C1 segment of cervical spinal cord (tissue), 14 donors: ENCODE measurements at places on chromosomes 4 and X.

DNA sequence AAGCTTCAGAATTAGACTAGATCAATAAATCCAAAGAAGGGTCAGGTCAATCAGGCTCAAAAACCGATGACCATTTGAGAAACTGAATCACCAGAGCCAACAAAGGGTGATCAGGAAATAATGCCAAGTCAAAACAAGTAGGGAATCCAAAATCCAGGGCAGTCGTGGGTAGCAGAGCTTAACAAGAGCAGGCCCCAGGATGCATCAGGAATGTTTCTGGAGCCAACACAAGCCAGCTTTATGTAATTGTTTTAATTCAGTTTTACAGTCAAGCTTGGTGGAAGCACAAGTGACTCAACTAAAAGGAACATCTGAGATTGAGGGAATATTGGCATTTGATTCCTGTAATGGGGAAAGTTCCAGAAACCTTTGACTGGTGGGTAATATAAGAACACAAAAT is 237.9 kb upstream of the EDA2R start:
- DNase-seq: no peak

DNA sequence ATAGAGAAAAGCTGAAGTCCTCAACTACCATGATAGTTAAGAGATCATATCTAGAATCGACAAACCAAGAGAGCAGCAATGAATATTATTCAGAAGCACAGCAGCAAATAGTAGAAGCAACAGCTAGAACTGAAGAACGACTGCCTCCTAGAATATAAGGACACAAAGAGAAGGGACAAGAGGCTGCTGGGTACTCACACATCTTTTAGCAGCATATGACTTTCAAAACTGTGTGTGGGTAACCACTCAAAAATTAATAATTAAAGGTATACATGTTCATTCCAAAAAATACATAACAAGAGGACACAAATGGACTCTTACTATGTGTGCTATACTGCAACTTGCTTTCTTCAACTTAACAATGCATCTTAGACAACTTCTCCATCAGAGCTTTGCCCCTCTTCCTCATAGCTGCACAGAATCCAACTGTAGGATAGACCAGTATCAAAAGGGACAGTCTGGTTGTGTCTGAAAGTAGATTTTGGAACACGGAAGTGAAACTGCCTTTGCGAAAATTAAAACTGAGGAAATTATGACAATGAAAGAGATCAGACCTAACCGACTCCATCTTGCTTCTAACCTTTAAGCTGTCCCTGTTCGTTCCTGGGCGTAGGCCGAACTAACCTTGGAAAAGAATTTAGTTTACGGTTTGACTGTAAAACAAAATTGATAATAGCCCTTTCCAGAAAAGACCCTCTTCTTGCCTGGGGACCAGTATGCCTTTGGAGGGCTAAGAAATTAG is 125.7 kb downstream of the SH3KBP1 start:
- no peak for DNase-seq

DNA sequence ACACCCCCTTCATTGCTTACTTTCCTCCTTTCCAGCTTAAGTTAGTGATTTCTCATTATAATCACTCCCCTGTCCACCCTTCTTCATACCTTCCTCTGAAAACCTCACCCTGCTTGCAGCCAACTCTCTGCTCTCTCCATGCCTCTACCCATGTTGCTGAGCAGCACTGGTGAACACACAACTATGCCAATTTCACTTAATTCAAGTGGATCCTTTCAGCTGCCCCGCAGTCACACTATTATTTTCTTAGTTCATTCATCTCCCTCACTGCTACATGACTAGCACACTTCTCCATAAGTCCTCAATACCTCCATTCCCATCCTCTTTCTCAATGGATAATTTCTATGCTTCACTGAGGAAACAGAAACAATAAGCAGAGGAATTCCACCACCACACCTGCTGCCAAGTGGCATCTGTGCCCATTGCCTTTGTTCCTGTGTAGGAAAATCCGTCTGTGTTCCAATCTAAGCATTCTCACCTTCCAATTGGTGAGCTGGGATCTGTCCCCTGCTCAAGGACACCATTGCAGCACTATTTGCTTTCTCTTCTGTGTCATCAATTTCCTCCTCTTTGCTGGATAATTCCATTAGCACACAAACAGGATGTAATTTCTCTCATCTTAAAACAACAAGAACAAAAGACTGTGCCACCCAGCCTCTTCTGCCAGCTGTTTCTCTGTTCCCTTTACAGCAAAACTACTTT is 25.2 kb upstream of the PRSS48 start:
- no peak for DNase-seq

GRCh38 chr4:42954963-42955669 is 62.6 kb downstream of the GRXCR1 start:
- DNase-seq: peak; percentile 0

- no peak for DNase-seq
Observed at GRCh38 chr4:147339100-147339499, 141.8 kb upstream of the EDNRA start.

- no peak for DNase-seq
Observed at GRCh38 chr4:174631901-174632758, 109.8 kb upstream of the HPGD start.

GRCh38 chr4:146654687-146655520 is 16.2 kb downstream of the POU4F2 start:
- no peak for DNase-seq

DNA sequence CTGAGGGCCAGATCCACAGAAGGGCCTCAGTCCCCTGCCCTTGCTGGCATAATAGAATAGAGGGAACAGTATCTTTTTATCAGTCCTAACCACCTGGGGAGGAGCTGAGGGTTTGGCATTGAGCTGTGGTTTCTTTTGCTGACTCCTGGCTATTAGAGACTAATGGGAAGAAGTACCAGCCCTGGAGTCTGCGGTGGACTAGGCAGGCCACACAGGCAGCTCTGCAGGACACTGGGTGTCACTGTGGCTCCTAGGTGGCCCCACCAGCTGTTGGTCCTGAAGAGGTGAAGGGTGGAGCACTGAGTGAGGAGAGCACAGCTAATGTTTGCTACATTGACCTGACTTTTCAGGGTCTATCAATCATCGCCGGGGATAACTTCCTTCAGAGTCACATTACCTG is 52.8 kb upstream of the GPC4 start:
- DNase-seq: no peak

DNA sequence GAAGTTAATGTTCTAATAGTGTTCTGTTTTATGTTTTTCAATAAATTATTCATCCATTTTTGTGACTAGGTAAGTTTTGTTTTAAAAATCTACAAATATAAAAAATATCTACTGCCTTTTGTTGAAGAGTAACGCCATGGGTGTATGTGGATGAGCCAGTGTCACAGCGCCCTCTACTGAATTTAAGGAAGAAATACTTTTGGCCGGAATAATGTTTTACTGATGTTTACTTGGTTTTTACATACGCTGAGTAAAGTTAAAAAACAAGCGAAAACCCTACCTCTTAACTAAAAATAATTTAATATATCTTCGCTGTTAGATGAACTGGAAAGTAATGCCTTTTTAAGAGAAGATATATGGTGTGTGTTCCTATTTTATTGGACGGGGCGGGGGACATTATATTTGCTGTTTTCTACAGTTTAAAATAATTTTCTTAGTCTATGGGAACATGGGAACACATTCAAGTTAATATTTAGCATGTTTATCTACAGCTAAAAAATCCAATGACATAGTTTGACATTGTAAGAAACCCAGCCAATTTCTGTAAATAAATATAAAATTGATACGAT is 86.1 kb downstream of the CPE start:
- no peak for DNase-seq

DNA sequence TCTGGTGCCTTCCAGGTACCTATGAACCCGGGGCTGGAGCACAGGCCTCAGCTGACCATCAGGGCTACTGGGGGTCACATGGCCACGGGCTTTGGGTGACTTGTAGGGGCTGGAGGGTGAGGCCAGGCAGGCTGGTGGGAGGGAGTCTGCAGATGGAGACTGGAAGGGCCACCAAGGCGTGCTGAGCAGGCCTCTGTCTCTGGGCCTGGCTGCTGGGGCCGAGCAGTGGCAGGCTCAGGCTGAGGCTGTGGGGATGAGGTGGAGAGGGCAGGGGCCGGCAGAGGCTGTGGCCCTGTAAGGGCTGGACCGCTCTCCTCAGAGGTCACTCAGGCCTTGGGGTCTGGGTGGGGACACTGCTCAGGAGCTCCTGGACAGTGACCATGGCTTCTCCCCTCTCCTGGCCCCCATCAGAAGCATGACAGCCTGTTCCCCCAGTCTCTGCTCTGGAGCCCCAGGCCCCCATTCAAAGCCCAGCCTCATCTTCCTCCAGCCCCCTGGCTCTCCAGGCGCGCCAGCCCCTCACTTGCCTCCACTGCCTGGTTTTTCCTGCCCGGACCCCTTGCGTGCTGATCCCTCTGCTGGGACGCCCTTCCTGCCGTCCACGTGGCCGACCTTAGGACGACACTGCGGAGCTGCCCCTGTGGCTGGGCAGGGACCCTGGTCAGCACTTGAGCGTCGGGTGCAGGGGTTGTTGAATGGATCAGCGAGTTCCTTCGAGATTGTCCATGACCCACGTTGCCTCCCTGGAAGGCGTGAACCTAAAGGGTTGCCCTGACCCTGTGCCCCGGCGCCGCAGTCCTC is 11.1 kb upstream of the NAT8L start:
- DNase-seq: no peak

DNA sequence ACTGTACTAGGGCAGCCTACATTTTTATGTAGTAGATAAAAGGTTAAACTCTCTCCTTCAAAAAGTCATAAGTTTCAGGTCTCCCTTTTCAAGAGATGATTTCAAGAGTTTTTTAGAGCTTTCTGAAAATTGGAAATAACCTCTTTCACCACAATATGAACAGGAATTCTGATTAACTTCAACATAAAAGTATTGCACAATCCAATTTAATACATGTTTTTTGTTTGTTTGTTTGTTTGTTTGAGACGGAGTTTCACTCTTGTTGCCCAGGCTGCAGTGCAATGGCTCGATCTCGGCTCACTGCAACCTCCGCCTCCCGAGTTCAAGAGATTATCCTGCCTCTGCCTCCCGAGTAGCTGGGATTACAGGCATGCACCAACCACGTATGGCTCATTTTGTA is 265.4 kb upstream of the DCAF8L1 start:
- DNase-seq: no peak

GRCh38 chr4:74335341-74336021 is 27.2 kb downstream of the EPGN start:
- no peak for DNase-seq

- no peak for DNase-seq
Observed at GRCh38 chrX:18931972-18932371, 51.9 kb downstream of the PHKA2 start.

DNA sequence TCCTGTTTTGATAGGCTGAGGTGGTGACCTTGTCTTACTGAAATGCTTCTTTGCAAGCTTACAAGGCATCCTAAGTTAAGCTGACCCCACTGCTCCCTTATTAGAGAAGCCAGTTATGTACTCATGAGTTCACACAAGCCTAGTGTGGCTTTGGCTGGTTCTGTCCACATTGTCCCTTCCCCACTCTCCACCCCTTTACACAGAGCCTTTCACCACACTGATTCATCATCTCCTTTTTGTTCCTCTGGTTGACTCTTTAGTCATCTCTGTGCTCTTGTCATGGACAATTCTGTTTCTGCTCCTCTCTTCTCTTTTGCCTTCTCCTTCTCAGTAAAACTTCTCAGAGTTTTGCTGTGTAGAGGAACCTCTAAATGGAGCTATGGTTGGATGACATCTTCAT is 4.9 kb downstream of the CHRNA9 start:
- DNase-seq: no peak

DNA sequence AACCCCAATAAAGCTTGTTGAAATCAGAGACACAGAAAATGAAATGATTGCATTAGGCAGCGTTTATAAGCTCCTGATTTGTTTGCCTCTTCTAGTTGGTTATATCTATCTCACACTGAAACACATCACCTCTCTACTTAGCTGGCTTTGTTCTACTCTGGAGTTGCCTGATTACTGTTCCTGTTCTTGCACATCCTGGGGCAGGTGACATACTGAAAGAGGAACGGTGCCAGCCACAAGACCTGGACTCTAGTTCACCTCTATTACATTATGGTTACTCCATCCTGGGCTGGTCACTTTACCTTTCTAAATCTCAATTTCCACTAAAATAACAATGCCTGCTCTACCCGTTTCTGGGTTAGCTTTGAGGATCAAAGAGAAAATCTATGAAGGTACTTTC is 47.9 kb downstream of the TRIM2 start:
- no peak for DNase-seq

DNA sequence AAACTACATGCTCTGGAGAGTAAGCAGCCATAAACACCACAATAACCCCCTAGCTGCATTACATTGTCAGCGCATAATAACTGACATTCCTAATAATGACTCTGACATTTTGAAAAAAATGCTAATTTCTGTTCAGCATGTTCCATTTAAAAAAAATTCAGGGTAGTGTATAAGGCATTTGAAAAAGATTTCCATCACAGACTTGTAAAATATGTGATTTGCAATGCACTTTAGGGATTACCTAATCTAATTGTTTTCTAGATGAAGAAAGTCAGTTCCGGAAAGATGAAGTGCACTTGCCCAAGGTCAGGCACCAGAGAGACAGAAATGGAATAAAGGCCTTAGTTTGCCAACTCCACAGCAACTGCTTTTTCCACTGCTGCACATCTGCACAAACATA is 55.3 kb downstream of the FANCB start:
- no peak for DNase-seq

DNA sequence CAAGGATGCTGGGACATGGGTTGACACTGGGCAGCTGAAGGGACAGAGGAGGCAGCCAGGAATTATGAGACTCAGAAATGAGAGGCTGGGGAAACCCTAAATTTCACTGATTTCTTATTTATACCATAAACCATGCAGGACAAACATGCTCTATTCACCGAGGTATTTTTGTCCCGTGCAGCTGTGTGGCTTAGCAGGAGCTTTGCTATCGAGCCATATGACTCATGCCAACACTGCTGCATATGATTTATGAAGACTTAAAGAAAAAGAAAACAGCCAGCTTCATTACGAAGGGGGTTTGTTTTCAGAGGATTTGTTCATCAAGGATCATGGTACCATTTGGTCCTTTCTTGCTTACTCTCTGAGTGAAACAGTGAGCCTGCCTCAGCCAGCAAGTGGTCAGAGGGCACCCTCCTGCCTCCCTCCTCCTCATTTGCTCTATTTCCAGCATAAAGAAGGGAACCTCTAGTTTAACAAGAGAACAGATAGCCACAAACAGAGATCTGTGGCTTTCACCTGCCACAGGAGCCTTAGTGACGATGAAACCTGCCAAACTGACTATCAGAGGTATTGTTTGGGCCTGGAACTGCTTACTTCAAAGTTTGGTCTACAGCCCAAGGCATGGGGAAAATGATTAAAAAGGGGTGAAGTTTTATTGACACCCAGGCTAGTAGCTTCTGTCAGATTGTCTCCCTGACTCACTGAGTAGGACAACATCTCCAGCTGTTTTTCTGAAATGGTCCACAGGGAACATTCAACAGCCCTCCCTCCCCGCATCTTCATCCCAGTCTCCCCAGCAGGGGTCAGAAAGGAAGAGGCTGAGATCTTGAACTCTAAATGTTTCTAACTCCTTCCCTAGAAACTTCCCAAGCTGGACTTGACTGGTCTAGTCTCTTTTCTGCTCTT is 80.1 kb upstream of the MAML3 start:
- DNase-seq: no peak

GRCh38 chr4:79900182-79900581 is 172.8 kb downstream of the ANTXR2 start:
- no peak for DNase-seq

- DNase-seq: no peak
Observed at GRCh38 chr4:88189881-88190585, 31.6 kb upstream of the ABCG2 start.
